ENCODE measurements at places on chromosomes 16 and 17.

DNA sequence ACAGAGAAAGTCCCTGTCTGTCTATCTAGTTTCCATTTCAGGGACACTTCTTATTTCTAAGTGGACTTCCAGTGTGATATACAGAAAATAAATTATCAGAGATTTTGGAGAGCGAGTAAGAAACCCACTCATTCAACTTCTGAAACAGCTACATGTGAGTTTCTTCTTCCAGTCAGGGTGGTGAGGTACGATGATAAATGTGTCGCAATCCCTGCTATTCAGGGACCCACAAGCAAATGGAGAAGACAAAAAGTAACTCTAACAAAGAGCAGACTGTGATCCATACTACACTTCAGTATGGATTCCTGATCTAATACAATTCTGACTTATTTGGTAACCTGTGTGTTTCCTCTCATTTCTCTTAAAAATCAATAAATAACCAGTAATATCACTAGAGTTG lies 16.8 kb downstream of the CNTNAP4 start:
- no peak for DNase-seq

- DNase-seq = no peak
Observed at GRCh38 chr16:24113115-24113745, 142.9 kb upstream of the CACNG3 start.

DNA sequence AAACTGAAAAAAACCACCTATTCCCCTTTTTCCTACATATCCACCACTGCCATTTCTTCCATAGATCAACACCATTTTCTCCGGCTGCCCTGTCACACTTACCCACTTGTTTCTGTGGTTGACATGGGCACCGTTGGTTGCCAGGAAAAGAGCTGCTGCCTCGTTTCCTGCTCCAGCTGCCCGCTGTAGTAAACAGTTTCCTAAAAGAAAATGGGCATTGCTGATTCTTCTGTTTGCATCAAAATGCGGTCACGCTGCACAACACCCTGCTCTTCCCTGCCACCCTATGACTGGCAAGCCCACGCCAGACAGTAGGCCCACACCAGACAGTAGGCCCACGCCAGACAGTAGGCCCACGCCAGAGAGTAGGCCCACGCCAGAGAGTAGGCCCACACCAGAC lies 46.3 kb downstream of the CYB5D2 start:
- DNase-seq = no peak

- DNase-seq = no peak
Observed at GRCh38 chr16:77548766-77549165, 113.9 kb upstream of the ADAMTS18 start.
